IPS-NIHi11 (cell line): ENCODE measurements at places on chromosomes 13 and 19.

DNA sequence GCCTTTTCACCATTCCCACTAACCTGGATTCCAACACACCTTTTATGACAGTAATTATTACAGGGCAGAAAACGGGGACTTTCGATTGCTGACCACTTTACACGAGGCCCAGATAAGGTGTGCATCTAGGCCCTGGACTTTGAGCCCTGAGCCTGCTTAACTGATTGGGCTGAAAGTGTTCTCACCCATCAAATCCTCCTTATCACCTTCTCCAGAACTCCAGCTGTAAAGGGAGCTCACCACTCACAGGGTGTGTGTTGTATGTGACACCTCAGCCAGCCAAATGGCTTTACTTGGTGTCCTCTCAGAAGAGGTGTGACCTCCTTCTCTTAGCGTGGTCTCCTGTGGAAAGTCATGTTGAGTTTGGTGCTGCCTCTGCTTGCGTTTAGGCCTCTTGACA, 36.5 kb downstream of the SIPA1L3 start:
- DNase-seq = no peak

DNA sequence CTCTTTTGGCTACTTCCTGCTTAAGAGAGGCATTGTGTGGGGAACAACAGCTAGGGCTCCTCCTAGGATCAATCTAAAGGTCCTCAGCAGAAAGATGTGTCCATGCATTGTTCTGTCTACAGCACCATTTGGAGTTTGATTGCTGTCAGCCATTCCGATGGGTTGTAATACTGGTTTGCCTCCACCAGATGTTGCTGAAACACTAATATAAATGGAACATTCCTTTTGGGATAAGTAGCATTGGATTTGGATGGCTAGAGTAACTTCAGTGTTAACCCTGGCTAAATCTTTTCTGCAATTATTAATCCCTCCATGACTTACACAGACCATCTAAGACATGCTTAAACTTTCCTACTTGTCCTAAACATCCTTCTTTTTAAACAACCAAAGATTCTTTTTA, 104.2 kb downstream of the TDRD3 start:
- no peak for DNase-seq

DNA sequence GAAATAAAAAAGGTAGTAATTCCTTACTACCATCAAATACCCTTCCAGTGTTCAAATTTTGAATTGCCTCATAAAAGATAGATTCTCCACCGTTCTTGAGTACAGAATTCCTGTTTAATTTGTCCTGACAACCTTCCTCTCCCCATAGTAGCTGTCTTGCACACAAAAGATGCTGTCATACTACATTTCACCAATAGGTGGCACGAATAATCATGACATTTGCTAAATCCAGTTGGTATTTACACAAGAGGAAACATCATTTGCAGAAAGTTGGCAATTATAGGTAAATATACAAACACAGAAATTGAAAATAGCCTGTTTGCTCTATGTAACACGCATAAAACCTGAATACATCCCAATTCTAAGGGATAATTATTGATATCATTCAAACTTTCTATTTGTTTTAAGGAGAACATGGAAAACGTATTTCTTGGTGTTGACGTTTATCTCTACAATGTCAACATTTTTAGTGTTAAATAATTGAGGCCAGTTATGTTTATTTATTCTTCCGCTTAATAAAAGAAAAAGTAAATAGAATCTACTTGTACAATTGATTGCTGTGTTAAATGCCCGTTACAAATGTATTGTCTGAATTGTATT, 58.3 kb upstream of the CLDN10 start:
- peak; percentile 61 for DNase-seq

GRCh38 chr13:75850916-75851315, 214.8 kb downstream of the LMO7 start:
- DNase-seq = no peak

DNA sequence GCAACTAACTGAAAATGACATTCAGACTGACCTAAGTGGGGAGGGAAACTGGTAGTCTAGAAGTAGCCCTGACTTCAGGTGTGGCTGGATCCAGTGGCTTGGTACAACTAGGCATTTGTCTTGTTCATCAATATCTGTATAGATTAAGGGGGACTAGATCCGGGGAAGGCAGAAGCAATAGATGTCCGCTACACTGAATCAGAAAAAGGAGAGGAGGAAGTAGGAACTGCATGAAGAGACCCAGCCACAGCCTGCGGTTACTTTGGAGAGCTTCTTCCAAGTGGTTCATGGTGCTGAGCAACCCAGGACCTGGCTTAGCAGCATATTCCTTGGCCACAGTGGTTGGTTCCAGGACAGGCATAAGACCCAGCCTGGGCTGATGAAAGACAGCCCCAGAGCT, 9.9 kb upstream of the PRODH2 start:
- no peak for DNase-seq

- no peak for DNase-seq
Observed at GRCh38 chr19:38099966-38100365, 124.1 kb downstream of the DPF1 start.

GRCh38 chr19:37593996-37594303, 642 bp downstream of the ZNF571 start:
- no peak for DNase-seq

DNA sequence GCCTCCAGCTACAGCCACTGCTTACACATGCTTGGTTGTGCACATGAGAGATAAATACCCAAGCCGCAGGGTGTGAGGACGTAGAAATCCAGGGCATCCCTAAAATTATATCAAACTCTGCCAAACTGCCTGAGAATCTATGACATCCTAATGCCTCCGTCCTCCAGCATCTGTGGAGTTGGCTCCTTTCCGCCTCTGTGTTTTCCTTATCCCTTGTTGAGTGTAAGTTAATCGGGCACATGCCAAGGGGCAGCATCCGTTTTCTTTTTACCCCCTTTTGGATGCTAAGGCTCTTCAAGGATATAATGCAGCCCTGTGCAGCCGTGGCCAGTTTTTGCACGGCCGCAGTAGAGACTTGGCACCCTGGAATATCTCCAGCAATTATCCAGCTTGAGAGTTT, 66.5 kb downstream of the COL4A2 start:
- DNase-seq = no peak

DNA sequence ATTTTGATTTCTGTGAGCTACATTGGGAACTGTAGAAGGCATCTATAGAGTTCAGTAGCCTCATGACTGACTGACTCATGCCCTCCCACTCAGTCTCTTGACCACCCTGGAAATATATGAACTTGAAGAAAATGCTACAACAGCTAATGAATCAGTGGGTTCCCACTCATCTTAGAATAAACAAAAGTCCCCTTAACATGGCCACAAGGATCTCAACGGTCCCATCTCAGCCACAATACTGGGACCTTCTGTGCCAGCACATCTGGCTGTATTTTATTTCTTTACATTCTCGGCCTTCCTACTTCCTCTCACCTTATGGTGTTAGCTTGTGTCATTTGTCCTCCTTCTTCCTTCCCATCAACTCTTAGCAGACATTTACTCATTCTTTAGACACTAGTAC, 619.8 kb downstream of the DCT start:
- no peak for DNase-seq

DNA sequence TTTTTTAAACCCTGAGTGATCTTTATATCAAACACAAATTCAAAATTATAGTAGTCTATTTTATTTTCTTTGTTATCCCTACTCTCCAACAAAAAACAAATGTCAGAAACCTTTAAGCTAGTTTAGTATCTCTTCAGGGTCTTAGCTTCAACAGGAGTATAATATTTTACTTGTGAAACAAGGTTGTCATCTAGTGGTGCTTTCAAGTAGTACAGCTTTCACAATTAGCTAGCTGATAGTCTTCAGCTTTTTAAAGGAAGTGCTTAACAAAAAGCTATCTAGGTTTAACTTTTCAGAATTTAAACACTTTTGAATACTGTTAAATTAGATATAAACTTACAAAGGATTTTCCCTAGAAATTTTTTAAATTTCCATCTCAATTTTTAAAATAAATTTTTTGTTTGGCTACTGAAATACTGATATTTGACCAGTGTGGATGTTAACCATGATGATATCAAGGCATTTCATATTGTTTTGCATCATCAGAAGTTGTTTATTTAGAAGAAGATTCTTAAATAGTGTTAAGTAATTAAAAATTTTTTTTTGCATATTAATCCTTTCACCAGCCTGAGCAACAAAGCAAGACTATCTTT, 34.2 kb downstream of the TDRD3 start:
- DNase-seq = peak; percentile 28
